ENCODE measurements at places on chromosomes 3 and 15.

DNA sequence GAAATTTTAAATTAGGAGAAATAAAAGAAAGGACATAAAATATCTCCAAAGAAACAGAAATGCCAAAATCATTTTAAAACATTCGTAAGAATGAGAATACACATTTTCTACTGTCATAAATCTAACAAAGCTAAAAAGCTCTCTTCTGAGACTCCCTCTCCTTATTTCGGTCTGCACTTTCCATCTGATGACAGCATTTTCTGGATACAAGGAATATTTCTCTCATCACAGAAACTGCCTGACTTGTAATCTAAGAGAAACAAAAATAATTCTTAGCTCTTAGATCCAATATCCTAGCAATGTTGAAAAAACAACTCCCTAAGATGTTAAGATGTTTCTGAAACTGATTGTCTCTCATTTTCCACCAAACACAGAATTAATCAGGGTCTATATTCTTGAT lies 93.5 kb downstream of the PEAK1 start:
- DNase-seq = no peak

DNA sequence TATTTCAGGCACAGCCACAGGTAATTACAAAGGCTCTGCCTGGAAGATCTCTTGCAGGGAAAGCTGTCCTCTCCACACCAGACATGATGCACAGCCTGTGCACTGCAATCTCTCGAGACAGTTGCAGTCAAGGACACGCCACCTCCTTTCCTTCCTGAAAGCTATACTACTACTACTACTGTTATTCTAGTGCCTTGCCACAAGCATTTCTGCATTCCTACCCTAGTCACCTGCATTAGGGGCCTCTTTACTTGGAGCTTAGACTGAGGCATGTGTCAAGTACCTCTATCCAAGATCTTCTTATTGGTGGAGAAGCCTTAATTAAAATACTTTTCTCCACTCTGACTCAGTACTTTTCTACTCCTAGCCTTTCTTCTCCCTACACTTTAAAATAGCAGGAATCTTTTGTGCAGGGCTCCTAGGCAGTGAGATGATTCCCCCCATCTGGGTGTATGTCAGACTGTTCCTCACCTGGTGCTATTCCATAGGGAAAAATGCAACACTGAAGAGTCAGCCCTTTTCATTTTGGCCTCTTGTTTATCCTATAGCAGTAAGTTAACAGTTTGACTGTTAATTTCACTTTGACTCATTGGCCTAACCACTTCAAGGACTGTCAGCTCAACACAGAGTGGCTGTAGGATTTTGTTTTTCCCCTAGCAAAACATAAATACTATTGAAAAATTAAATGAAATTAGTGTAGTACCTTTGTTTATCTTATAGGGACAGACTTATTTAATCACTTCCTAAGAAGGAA lies 78.9 kb downstream of the ESYT3 start:
- DNase-seq = no peak

DNA sequence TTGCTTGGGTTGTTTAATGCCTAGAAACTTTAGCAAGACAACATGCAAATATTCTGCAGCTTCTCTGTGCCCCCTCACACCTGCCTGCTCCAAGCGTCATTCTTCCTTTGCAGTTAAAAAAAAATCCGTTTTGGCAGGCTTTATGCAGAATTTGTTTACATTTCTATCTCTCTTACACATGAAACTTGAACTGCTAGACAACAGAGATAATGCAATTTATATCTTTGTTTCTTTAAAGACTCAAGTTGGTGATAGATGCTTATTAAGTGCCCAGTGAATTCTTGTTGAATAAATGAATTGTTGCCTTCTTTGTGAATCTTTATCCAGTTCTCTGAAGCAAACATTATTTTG lies 53.2 kb downstream of the CHST2 start:
- peak; percentile 80 for DNase-seq

DNA sequence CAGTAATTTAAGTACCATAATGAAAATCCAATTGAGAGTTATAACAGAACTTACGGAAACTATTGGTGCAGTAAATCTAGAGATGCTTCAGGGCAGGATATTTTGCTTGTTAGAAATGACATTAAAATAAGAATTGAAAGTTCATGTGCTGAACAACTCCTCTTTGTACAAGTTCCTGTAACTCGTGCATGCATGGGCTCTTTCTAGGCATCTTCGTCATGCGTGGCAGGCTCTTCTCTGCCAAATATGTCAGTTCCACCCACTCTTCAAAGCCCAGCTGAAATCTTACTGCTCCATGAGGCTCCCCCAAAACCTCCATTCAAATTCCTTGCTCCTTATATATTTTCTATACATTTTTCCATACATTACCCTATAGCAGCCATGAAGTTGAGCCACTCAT lies 48.7 kb downstream of the FBN1 start:
- no peak for DNase-seq

GRCh38 chr3:186670155-186670554 lies 4.3 kb downstream of the HRG start:
- DNase-seq = no peak

- no peak for DNase-seq
Measured at GRCh38 chr3:40613306-40613705, 88.5 kb downstream of the ZNF621 start.

DNA sequence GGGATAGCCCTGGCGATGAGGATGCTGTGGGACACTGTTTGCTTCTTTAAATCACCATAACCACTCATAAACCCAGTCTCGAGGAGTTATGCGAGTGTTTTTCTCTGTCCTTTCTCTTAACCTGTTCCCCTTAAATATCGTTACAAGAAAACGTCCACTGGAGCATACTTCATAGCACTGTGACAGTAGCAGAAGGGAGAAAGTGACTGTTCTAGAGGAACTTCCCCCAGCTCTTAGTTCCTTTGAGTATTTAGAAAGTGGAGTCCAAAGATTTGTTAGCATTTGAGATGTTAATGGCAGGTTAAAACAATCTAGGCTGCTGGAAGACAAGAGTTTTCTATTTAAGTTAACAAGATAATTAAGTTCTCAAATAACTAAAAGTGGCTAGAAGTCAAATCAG lies 142.0 kb downstream of the GADL1 start:
- no peak for DNase-seq

- no peak for DNase-seq
Measured at GRCh38 chr15:49962044-49962602, 156.9 kb downstream of the ATP8B4 start.

Data from NAMALWA (cell line).